ENCODE measurements at places on chromosomes 2 and 18. TPM values are rescaled to one million over a fixed set of nuclear protein-coding genes. Genes with fewer than 3 reads are reported as not detected.

ACADL gene
- total RNA-seq, result 3.9 TPM

PASK gene
- 1.6 TPM for total RNA-seq

- ATAC-seq, result no peak
Measured at GRCh38 chr2:207860685-207861084, 91.0 kb upstream of the FZD5 start.

- no peak for ATAC-seq
Measured at GRCh38 chr18:26864658-26865057, 849 bp downstream of the AQP4 start.

DNA sequence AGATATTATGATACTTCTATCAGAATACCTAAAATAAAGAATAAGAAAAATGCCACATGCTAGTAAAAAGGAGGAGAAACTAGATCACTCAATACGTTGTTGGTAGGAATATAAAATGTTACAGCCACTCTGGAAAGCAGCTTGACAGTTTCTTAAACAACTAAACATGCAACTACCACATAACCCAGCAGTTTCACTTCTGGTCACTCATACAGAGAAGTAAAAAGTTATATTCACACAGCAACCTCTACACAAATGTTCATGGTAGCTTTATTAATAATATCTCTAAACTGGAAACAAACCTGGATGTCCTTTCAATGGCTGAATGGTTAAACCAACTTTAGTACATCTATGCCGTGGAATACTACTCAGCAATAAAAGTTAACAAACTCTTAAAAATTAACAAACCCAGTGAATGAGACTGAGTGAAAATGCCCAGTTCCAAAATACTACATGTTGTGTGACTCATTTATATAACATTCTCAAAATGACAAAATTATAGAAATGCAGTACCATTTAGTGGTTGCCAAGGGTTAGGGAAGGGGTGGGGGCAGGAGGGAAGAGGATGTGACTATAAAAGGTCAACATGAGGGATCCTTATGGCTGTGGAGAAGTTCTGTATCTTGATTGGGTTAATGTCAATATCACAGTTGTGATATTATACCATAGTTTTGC is 124.1 kb downstream of the MMADHC start:
- ATAC-seq, result no peak

- no peak for ATAC-seq
Measured at GRCh38 chr18:35326695-35327387, 17.4 kb downstream of the ZNF24 start.

DNA sequence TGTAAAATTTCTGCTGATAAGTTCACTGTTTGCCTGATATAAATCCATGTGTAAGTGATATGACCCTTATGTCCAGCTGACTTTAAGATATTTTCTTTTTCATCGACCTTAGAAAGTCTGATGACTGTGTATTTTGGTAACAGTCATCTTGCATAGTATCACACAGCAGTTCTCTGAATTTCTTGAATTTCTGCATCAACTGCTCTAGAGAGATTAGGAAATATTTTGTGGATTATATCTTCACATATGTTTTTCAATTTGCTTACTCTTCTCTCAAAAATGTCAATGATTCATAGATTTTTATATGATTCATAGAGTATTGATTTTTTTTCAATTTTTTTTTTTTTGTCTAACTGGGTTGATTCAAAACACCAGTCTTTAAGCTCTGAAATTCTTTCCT is 945.3 kb downstream of the TRIB2 start:
- no peak for ATAC-seq

DNA sequence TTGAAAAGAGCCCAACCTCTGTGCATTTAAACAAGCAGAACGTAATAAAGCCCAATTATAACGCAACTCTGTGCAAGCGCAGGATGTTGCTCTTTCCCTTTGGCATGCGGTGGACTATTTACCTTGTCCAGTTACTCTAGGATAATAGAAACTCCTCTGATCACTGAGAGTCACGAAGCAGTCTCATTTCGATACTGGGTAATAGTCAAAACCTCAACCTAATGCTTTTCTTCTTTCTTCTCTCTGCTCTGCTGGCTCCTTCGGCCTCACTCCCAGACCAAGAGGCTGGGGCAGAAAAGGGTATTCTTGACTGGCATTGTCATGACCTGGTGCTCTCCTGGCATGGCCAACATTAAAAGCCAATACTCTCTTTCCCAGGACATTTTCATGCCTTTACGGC is 89.7 kb upstream of the GCFC2 start:
- no peak for ATAC-seq
